ENCODE measurements at places on chromosomes 1 and 21.
A peak's percentile ranks its signal among the peaks of the same experiment; 100 is the strongest.

DNA sequence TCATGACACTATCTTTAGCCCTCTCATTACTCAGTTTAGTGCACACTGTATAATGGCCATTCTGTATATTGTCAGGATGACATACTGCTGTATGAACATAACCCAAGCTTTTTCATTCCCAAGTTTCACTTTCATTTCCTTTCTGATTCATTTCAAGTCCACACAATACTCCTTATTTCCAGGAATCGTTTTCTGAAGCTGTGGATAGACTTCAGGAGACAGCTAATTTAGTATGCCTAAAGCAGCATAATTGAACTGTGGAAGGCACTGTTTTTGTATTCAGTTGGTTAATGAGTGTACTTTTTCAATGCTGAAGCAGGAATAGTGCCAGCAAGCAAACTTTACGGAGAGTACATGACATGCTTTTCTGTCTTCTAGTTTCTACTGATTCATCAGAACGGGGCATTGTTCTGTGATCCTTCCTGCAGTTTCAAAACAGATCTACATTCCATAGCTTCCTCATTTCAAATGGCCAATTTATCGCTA is 578.5 kb upstream of the ZP4 start:
- no peak for DNase-seq

DNA sequence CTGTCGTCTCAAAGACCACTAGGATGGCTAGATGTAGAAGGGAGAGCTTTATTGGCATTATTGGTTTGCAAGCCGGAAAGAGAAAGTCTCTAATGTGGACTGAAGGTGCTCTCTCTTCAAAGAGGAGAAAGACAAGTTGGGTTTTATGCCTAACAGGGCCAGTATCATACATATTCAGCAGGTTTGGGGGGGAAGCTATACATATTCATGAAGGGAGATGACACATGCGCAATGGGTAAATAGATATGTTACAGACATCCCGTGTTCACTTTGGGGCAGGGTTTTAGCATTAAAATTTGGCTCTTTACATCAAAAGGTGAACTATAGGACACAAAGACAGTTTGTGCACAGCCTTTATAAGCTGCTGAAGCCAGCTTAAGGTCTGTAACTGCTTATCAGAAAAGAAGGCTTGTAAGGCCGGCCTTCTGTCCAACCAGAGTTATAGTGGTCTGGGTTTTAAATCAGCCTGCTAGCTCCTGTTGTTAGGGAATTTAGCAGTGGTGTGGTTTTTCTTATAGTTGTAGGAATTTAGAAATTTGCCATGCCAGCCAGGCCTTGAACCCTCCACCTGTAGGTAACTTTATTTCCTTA is 46.5 kb upstream of the LRRN2 start:
- no peak for DNase-seq

DNA sequence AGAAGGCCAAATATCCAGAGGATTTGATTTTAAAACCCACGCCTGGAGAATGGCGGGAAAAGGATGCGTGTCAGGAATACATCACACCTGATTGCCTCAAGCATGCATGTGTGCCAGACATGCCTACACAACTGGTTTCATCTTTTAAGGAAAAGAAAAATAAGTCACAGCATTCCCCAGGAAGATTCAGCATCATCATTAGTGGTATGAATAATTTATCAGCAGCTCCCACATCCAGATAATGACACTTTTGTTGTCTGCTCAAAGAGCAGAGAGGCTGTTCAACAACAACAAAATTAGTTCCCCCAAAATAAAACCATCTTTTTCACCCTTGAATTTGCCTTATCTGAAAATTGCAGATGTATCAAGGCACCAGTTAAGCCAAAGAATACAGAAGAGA is 328.6 kb upstream of the C1orf87 start:
- DNase-seq: no peak

- DNase-seq: no peak
Observed at GRCh38 chr1:2198571-2198970, 4.0 kb upstream of the FAAP20 start.

GRCh38 chr1:232012773-232013386 is 386.3 kb downstream of the DISC1 start:
- no peak for DNase-seq

- DNase-seq: no peak
Observed at GRCh38 chr1:26257222-26257621, 22.7 kb upstream of the SH3BGRL3 start.

DNA sequence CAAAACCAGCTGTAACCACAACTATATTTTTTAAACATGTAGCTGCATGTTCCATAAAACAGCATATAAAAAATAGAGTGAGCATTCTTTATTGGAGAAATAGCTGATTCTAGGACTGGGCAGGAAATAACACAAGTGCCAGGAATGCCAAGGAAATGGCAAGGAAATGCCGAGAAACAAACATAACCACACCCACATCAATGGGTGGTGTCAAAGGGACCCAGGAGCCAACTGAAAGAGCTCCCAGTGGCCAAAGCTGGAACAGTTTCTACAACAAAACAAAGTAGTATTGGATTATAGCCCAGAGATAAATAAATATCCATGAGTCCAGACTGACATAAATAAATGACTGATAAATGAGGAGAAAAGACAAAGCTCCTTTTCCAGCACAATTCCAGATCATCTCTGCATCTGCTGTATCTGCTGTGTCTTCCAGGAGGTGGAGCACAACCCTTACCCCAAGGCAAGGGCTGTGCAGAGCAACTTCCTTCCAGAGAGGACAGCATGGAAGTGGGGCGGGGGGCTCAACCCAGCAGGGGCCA is 28.1 kb downstream of the ADARB1 start:
- DNase-seq: no peak

- DNase-seq: no peak
Observed at GRCh38 chr1:16392740-16393569, 25.9 kb downstream of the SZRD1 start.

DNA sequence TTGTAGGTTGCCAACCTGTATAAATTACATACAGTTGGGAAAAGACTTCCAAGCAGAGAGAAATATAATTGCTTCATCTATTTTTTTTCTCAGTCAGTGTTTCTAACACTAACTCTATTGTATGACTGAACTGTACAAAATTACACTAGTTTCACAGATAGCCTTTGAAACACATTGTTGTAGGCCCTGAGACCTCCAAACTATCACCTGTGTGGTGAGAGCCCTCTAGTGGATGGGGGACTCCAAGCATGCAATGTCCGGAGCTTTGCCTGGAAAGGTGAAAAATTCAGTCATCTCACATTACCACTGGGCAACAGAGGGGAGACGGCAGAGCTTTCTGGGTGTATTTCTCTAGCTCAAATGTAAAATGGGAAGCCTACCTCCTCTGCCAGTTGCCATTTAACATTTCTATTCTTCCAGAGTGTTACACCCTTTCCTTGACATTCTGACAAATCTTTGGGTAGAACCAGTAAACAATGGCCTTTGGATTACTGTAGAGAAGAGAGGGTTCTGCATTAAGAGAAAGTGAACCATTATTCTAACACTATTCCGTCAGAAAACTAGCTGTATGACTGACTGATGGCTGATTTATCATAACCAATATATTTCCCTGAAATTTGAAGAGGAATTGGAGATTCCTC is 212.2 kb downstream of the LYPLAL1 start:
- no peak for DNase-seq

- DNase-seq: no peak
Observed at GRCh38 chr1:93490357-93490756, 42.4 kb downstream of the FNBP1L start.

DNA sequence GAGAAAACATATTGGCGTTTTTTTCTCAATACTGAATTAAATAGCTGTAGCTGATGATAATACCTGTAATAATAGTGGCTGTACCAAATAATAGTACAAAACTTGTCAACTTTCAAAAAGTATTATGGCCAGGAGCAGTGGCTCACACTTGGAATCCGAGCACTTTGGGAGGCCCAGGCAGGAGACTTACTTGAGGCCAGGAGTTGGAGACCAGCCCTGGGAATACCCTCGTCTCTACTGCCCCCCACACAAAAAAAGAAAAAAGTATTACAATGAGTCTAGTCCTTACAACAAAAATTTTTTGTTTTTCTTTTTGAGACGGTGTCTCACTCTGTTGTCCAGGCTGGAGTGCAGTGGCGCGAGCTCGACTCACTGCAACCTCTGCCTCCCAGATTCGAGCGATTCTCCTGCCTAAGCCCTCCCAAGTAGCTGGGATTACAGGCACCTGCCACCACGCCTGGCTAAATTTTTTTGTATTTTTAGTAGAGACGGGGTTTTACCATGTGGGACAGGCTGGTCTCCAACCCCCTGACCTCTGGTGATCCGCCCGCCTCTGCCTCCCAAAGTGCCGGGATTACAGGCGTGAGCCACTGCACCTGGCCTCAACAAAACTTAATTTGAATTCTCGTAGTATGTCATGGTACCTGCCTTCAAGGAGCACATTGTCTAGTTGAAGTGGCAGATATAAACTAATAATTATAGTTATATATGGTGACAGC is 1.4 kb downstream of the RBBP4 start:
- no peak for DNase-seq

DNA sequence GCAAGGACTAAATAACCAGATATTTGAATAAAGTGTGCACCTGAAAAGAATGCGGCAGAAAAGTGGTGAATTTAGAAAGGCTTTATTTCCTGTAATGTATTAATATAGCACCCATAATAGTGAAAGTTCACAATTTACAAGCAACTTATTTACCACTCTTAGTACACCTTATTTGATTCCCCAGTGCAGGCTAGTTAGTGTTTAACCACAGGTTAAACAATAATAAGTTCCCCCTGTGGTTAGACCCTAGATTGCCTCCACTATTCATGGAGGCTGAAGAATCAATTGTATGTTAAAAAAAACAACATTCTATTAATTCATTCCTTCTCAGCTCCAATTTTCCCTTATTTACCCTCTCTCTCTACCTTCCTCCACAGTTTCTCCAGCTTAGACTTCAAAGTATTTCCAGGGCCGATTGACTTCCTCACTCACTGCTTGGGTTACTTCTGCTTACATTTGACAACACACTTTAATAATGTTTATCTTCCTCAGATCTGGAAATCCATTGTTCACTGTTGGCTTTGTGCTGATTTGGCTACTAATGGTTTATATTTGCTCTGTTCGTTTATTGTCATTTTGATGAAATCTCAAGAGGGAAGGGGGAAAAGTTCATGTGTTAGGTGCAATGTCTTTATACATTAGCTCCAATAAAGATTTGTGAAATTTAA is 796.3 kb downstream of the BRINP3 start:
- DNase-seq: no peak

DNA sequence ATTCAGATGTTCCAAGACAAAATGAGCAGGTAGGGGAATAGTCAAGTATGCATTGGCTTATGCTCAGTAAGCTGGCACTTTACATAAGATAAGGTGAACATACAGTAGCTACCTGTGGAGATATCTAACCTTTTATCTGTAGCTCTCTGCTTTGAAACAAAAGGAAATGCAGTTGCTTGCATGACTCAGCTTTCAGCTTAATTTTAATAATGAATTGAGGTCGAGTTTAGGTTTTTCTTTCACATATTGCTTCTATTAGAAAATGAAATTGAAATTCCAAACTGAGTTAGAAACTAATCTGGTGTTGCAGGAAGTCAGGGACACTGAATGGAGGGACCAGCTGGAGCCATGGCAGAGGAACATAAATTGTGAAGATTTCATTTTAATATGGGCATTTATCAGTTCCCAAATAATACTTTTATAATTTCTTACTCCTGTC is 8.3 kb downstream of the FRRS1 start:
- no peak for DNase-seq

GRCh38 chr1:111639602-111640198 is 20.1 kb downstream of the RAP1A start:
- DNase-seq: no peak

DNA sequence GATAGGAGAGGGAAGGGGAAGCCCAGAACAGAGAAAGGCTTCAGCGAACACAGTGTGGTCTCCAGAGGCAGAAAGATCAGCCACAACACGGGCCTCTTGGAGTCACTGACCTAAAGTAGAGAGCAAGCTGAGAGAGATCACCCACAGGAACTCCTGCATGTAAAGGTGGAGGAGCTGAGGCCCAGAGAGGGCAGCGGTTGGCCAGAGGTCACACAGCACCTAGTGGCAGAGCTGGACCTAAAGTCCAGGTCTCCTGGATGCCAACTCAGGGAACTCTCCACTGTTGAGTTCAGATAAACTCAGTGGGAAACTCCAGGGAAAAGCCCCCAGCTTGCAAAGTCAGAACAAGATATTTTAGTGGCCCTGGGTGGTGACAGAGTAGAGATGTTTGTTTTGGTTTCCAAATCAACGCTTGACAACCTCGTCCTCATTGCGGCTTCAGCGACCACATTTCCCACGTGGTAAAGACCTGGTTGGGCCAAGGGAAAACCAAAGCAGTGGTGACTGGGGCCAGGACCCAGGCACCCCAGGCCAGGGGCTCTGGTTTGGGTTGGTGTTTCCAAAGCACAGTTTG is 4.6 kb downstream of the IFFO2 start:
- DNase-seq: peak; percentile 62

DNA sequence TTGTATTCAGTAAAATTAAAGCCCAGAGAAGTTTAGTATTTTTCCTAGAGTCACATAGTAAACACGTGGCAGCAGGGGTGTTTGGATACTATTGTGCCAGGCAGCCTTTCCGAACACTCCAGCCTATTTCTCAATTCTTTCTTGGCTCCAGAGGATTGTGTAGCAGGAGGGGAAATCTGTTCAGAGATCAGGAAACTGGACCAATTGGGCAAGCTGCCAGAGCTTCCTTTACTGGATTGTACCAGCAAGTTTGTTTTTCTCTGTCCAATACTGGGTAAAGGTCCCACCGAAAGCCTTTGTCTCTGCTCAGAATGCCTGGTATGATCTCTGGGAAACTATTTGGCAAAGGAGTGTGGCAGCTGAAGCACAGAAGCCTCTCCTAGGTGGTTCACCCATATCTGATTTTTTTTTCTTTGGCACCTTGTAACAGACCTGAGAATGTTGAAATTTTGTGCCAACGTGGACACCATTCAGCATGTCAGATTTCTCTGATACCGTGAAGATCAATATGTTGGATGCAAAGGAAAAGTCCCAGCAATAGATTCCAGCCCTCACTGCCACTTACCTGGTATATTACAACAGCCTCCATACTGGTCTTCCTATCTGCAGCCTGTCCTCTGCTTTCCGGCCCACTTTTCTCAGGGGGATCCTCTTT is 126.2 kb downstream of the FGGY start:
- no peak for DNase-seq

- no peak for DNase-seq
Observed at GRCh38 chr1:185397183-185397582, 80.1 kb upstream of the IVNS1ABP start.

DNA sequence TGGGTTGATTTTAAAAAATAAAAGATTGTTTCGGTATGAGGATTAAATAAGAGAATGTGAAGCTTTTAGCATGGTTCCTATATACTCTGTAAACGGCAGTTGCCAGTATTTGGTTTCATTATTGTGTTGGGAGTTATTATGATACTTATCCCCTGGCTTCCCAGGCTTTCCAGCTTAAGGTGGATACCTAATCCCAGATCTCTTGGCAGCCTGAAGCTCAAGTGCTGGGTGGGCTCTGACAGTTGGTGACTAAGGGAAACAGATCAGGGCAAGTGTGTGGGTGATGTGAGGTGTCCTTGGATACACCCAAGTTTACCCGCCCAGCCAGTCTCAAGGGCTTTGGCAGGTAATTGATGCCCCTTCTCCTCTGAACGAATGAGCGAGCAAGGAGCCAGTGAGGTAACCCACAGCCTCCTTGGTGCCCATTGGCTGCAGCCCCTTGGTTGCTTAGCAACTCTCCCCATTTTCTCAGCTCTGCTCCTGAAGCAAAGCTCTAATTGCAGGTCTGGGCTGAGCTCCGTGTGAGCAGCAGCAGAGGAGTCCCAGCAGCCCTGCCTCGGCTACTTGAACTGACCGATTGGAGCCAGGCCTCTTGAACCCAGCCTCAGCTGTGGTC is 6.1 kb downstream of the IPO13 start:
- DNase-seq: no peak
